ENCODE measurements at places on chromosomes 5 and 9. TPM values are rescaled to one million over a fixed set of nuclear protein-coding genes. Genes with fewer than 3 reads are reported as not detected.

- H3K27ac ChIP-seq, result no peak overlapping the region
- no peaks in the 10 kb centered on the region for H3K36me3 ChIP-seq
Observed at GRCh38 chr5:43400082-43400481, 12.1 kb downstream of the CCL28 start.

Gene SH3GLB2
- 134 TPM for total RNA-seq

DNA sequence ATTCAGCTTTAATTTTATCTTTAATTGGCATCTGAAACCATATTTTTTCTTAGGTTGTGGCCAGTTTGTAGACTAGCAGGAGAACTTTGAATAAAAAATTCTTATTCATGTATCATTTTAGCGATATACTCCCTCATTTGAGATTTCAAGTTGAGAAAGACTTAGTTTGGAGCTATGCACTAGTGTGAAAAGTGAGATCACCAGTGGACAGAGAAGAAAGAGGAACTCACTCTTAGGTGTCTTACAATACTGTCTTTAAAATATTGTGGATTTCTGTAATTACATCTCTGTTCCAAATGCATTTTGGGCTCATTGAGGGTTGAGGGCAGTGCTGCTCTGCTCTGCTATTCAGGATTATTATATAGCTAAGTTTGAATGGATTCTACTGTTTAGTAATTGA is 54.7 kb downstream of the NAA35 start:
- no peaks in the 10 kb centered on the region for H3K4me1 ChIP-seq
- H3K4me3 ChIP-seq, result no peak overlapping the region
- no peak overlapping the region for H3K27ac ChIP-seq
- H3K36me3 ChIP-seq, result peaks cover 13% of the 10 kb centered on the region
- no peak for DNase-seq

Gene ELAVL2
- not detected for total RNA-seq

DNA sequence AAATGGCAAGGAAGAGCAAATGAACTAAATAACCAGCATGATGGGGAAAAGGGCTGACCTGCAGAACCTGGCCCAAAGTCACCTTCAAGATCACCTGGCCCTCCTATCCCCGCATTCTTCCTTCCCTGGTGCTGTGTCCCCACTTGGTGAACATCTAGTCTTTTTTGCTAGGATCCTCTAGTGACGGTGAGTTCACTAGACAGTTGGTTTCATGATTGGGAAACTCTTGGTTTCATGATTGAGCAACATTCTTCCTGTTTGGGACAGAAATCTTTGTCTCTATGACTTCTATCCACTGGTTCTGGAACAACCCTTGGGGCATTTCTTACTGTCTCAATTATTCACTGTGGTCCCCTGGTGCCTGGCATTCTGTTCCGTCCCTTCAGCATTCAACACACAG is 50.2 kb upstream of the DAB2IP start:
- H3K4me1 ChIP-seq, result peaks cover 8% of the 10 kb centered on the region
- DNase-seq, result no peak
- no peak overlapping the region for H3K27ac ChIP-seq
- no peaks in the 10 kb centered on the region for H3K36me3 ChIP-seq
- H3K27me3 ChIP-seq, result peaks cover 69% of the 10 kb centered on the region

GRCh38 chr9:78103971-78104433 is 72.4 kb upstream of the GNAQ start:
- peak overlapping the region; percentile 18 for H3K27ac ChIP-seq
- H3K27me3 ChIP-seq, result no peaks in the 10 kb centered on the region
- H3K4me3 ChIP-seq, result no peak overlapping the region
- peaks cover 7% of the 10 kb centered on the region for H3K4me1 ChIP-seq
- no peaks in the 10 kb centered on the region for H3K36me3 ChIP-seq

- H3K4me1 ChIP-seq, result peaks cover 23% of the 10 kb centered on the region
- H3K4me3 ChIP-seq, result peak within 1 kb of the TSS; percentile 65
- DNase-seq, result peak; percentile 33
- H3K27ac ChIP-seq, result peak within 1 kb of the TSS; percentile 44
Observed at GRCh38 chr9:137550231-137550621, at the start of gene PNPLA7. TSS of gene PNPLA7 (minus strand) at chr9:137550402. CDS start at chr9:137550197, 205 bp downstream.

Gene PCDHGB1
- total RNA-seq, result 0.19 TPM

DNA sequence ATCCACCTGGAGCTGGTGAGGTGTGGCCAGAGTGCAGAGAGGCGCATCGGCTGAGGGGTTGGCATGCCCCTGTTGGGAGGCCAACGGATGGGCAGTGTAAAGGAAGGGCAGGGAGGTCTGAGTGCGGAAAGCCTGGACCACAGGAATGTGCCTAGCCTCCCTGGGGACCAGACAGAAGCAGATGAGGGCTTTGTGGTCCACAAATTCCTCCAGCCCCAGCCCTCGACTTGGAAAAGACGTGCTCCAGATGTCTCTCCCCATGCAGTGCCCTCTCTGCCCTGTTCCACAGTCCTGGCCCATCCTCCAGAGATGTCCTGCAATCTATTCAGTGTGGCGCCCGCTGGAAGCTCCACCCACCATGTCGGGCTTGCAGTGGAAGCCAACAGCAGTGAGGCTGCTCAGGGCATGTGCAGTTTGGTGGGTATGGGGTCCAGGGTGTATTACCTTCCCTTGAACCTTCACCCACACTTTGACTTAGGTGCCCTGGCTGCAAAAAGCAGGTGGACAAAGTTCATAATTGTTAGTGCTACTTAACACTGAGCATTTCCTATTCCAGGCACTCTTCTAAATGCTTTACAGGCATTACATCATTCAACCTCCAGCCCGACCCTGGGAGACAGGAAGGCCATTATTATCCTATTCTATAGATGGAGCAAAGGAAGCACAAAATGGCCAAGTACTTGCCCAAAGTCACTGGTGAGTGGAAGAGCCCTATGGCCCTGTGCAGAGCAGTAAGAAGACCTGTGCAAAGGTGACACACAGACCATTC is 120.2 kb upstream of the SLC25A48 start:
- no peak overlapping the region for H3K27ac ChIP-seq
- H3K4me1 ChIP-seq, result no peaks in the 10 kb centered on the region
- H3K4me3 ChIP-seq, result no peak overlapping the region
- H3K27me3 ChIP-seq, result peaks cover 10% of the 10 kb centered on the region

- H3K27ac ChIP-seq, result no peak overlapping the region
- DNase-seq, result no peak
- H3K4me1 ChIP-seq, result no peaks in the 10 kb centered on the region
- peaks cover 46% of the 10 kb centered on the region for H3K27me3 ChIP-seq
- no peaks in the 10 kb centered on the region for H3K36me3 ChIP-seq
- H3K4me3 ChIP-seq, result no peak overlapping the region
Observed at GRCh38 chr5:181035991-181036815, 3.9 kb upstream of the BTNL9 start.

Gene SARDH
- 15.7 TPM for total RNA-seq

Gene GALNT12
- total RNA-seq, result 9.5 TPM

- no peak overlapping the region for H3K4me3 ChIP-seq
- DNase-seq, result no peak
- H3K27ac ChIP-seq, result no peak overlapping the region
- H3K4me1 ChIP-seq, result peaks cover 22% of the 10 kb centered on the region
- H3K27me3 ChIP-seq, result no peaks in the 10 kb centered on the region
Observed at GRCh38 chr9:79665369-79665768, 93.6 kb downstream of the TLE4 start.

GRCh38 chr9:122056484-122056883 is 36.6 kb downstream of the TTLL11 start:
- no peaks in the 10 kb centered on the region for H3K27me3 ChIP-seq
- H3K36me3 ChIP-seq, result no peaks in the 10 kb centered on the region
- no peaks in the 10 kb centered on the region for H3K4me1 ChIP-seq
- no peak overlapping the region for H3K27ac ChIP-seq

Gene UGT3A2
- not detected for total RNA-seq

- no peak overlapping the region for H3K27ac ChIP-seq
- peaks cover 33% of the 10 kb centered on the region for H3K27me3 ChIP-seq
- H3K36me3 ChIP-seq, result no peaks in the 10 kb centered on the region
- DNase-seq, result peak; percentile 17
- H3K4me3 ChIP-seq, result no peak overlapping the region
Observed at GRCh38 chr9:113682297-113682771, 193.8 kb upstream of the ZNF618 start.

Gene RUSC2
- total RNA-seq, result 1.9 TPM

Gene SLC36A2
- not detected for total RNA-seq

DNA sequence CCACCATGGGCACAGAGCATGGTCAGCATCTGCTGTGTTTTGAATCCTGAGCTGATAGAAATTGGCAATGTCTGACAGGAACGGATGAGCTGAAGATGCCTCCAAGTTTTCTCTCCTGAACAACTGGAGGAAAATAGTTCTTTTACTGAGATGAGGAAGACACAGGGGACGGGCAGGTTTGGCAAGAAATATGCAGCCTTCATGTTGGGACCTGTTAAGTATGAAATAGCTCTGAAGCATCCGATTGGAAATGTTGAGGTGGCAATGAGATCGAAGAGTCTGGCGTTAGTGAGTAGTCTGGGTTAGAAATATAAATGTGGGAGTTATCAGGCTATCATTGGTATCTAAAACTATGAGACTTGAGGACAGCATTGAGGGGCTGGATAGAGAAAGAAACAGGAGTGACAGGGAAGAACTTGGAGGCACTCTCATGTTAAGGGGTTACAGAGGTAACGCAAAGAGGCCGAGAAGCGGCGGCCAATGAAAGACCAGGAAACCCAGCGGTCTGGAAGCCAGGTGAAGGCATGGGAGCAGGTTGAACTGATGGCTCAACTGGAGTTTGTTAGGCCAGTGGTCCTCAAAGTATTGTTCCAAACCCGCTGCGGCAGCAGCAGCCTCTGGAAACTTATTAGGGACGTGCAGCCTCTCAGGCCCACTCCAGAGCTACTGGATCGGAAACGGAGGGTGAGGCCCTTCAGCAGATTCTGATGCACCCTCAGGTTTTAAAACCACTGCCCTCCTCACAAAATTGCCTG is 1.0 kb upstream of the MAMDC2 start:
- peaks cover 7% of the 10 kb centered on the region for H3K27me3 ChIP-seq
- H3K4me1 ChIP-seq, result peaks cover 8% of the 10 kb centered on the region
- DNase-seq, result no peak
- no peak overlapping the region for H3K27ac ChIP-seq

DNA sequence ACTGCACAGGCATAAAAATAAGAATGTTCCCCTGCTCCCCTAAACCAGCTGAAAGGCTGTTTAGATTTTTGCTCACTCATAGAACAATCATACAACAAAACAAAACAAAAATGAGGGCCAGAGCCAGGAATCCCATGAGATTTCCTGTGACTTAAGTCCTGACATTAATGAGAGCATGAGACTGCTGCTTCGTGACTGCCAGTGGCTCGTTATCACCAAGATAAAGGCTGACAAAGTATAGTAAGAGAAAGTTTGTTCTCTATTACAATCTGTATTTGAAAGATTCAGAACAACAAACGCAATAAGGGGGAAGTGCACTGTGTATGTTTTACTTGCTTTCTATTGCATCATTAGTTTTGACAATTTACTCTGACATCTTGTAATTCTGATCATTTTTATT is 837.1 kb upstream of the C9orf72 start:
- no peak overlapping the region for H3K27ac ChIP-seq
- no peaks in the 10 kb centered on the region for H3K4me1 ChIP-seq
- H3K4me3 ChIP-seq, result no peak overlapping the region

- no peaks in the 10 kb centered on the region for H3K27me3 ChIP-seq
- H3K4me1 ChIP-seq, result peaks cover 22% of the 10 kb centered on the region
- no peak overlapping the region for H3K27ac ChIP-seq
- H3K36me3 ChIP-seq, result no peaks in the 10 kb centered on the region
- no peak overlapping the region for H3K4me3 ChIP-seq
Observed at GRCh38 chr5:129096382-129096991, 1.9 kb downstream of the ISOC1 start.

- H3K4me1 ChIP-seq, result no peaks in the 10 kb centered on the region
- H3K27me3 ChIP-seq, result peaks cover 2% of the 10 kb centered on the region
- no peaks in the 10 kb centered on the region for H3K36me3 ChIP-seq
- H3K27ac ChIP-seq, result no peak overlapping the region
- no peak for DNase-seq
Observed at GRCh38 chr9:98364086-98364485, 108.6 kb upstream of the TBC1D2 start.

Measured in T-cell (primary cell).